ENCODE measurements at places on chromosomes 16 and 17.
A peak's percentile ranks its signal among the peaks of the same experiment; 100 is the strongest.

DNA sequence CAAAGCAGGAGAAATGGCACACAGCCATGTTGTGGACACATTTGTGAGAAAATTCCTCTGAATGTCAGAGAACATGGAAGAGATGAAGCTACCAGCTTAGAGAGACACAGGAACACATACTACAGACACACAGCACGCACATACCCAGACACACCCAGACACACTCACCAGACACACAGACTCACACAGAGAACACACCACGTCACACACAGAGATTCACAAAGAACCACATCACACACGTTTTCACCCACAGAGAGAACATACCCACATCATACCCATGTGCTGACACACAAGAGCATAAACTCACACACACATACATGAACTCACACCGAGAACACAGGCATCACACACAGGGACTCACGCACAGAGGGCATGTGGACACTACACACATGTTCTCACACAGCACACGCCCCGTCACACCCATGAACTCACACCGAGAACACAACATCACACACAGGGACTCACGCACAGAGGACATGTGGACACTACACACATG, 124.9 kb downstream of the METRNL start:
- no peak for DNase-seq

- DNase-seq: no peak
Measured at GRCh38 chr16:68826652-68827051, 16.7 kb upstream of the TANGO6 start.

- DNase-seq: no peak
Measured at GRCh38 chr17:27690882-27691281, 59.9 kb downstream of the LGALS9 start.

- no peak for DNase-seq
Measured at GRCh38 chr17:74761931-74762330, 13.5 kb downstream of the NHERF1 start.

DNA sequence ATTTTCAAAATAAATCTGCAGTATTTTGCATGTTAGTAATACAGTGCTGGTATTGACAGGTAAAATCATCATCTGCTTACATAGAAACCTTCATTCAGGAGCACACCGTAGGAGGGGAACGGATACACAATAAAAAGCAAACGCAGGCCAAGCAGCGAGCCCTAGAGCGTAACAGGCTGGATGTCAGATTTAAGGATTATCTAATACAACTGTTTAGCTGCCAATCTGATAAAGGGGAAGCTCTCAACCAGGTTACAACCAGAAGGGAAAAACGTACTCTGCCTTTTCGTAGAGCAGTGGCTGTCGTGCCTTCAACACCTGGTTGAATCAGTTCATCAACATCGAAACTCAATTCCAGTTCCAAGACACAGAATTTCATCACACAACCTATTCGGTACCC, 16.4 kb upstream of the CUEDC1 start:
- no peak for DNase-seq

GRCh38 chr17:42277342-42277712, 1.1 kb upstream of the STAT5B start:
- DNase-seq: no peak

- DNase-seq: no peak
Measured at GRCh38 chr17:52537421-52537820, 378.9 kb upstream of the CA10 start.

- peak; percentile 58 for DNase-seq
Measured at GRCh38 chr17:57988301-57989250, 522 bp upstream of the VEZF1 start.

DNA sequence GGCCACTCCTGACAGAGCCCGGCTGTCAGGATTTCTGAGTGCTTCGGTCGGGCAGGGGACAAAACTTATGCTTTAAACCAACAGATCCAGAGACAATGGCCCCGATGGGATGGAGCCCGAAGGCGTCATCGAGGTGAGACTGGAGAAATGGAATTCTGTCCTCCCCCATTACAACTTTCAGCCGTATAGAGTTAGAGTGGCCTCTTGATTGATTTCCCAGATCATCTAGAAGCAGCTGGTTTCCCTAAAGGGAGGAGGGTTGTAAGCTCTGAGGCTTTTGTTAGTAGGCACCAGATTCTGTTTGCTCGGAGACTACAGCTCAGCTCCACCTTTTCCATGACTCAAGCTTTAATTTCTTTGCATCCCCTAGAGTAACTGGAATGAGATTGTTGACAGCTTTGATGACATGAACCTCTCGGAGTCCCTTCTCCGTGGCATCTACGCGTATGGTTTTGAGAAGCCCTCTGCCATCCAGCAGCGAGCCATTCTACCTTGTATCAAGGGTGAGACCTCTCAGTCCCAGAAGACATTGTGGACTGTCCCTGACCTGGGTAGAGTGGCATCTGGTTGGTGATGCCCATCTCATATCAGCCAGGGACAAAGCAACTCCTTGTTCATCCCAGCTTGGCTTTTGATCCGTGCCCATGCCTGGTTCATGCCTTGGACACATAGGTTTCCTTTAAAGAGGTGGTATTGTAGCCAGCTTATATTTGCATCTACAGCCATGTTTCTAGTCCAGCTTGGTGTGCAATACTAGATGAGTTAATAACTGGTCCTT, 5.1 kb upstream of the CD68 start:
- no peak for DNase-seq

- DNase-seq: no peak
Measured at GRCh38 chr16:31130336-31130891, 5.1 kb downstream of the PRSS8 start.

- DNase-seq: no peak
Measured at GRCh38 chr16:55475919-55476318, 3.1 kb upstream of the MMP2 start.

GRCh38 chr17:41771389-41772206, 14.9 kb downstream of the JUP start:
- no peak for DNase-seq

DNA sequence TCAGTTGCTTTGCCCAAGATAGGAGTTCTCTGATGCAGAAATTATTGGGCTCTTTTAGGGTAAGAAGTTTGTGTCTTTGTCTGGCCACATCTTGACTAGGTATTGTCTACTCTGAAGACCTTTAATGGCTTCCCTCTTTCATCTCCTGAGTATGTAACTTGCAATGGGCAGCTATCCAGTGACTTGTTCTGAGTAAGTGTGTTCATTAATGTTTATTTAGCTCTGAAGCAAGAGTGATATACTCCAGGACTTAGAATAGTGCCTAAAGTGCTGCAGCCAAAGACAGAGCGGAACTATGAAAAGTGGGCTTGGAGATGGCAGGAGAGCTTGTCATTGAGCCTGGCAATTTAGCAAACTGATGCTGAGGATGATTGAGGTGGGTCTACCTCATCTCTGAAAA, 8.8 kb upstream of the TANGO6 start:
- DNase-seq: no peak

- no peak for DNase-seq
Measured at GRCh38 chr16:85216522-85217375, 104.5 kb upstream of the CIBAR2 start.

DNA sequence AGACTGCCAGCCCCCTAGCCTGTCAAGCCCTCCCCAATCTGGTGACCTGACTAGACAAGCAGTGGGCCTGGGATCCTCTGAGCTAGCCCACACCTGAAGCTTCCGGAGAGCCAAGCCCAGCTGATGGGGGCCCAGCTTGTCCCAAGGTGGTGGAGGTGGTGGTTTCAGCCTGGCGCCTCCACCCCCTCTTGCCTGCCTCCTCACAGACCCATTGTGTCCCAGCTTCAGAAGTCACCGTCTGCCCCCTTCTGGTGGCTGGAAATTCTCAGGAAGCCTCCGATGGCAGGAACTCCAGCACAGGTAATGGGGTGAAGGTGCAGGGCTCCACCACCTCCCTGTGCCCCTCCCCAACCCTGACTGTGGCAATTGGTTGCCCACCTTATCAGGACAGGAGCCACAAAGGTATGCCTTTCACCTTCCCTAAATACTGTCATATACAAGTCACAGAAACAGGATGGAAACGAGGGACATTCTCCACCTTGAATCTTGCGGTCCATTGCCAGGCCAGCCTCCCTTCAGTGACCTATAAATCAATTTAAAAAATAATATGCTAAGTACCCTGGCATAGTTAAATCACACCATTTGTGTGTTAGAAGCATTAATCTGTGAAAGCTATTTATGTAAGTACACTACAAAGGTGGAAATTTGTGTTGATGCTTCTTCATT, 66.0 kb upstream of the ZNF423 start:
- DNase-seq: peak; percentile 17
